Activated T-helper 1 cell treated with anti-CD3 and anti-CD28 coated beads, Interleukin-2, amount 50 U/mL, for 16 hours (primary cell): ENCODE measurements at places on chromosomes 6 and 20.

GRCh38 chr6:117668736-117669135 lies 6.5 kb upstream of the NUS1 start:
- DNase-seq, result no peak

DNA sequence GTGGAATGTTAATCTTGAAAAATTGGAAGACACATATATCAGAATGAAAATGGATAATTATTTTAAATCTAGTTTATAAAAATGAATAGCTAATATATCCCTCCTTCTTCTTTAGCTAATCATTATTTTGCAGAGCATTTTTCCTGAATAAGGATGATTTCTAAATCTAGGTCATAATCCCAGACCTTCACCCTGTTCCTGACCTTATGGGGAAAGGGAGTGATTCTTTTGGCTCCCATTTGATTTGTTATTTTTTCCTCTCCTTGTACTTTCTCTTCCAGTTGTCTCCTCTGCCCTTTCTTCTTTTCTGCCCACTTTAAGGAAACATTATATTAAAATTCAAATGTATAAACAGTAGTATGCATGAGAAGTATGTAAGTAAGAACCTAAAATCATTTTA lies 190.1 kb downstream of the MTFR2 start:
- no peak for DNase-seq

DNA sequence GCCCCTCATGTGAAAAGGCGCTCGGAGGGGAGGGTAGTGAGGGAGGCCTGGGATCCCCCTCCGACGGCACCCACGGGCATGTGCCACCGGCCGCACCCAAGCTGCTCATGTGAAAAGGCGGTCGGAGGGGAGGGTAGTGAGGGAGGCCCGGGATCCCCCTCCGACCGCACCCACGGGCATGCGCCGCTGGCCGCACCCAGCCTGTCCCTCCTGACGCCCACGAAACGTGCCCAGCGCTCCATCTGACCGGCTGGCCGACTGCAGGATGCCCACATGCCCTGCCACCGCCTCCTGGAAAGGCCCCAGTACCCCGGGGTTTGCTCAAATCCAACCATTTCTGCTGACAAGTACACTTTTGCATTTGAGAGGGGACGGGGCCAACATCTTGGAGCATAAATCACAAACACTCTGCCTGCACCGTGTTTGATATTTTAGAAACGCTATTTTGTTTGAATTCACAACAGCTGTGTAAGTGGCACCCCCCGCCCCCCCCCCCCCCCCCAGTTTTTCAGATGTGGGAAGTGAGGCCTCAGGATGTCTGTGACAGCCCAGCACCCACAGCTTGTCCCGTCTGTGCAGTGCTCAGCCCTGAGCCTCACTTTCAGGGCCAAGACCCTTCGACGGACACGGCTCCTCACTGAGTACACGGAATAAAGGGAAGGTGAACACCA lies 34.1 kb downstream of the SLC2A4RG start:
- DNase-seq, result no peak

DNA sequence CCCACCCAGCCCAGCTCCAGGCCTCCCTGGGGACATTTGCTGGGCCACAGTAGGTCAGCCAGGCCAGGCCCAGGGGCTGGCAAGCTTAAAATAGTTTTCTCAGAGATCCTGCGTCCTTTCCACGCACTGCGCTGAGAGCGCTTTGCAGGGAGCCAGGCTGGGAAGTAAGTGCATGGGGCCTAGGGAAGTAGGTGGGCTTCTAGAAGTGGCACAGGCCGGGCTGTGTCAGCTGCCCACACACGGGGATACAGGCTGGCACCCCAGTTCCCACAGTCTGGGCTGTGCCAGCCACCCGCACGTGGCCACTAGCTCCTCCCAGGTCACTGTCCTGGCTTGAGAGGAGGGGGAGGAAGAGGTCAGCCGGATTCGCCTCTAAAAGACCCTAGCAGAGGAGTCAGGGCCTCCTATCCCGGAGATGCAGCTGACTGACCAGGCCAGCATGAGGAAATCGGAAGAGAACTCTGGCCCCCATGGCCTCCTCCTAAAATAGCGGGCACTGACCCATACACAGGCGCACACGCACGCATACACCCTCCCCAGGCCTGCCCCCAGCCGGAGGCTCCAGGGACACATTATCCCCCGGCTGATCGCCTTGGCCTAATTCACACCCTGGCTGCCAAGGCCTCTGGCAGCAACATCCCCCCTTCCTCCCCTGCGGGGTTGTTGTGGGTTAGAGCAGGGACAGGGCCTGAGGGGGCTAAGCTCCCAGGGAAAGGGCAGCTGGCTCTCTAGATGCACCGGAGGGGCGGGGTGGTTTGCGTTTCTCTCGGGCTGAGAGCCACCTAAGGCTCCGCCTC lies 5.4 kb downstream of the SLCO4A1 start:
- DNase-seq, result no peak

DNA sequence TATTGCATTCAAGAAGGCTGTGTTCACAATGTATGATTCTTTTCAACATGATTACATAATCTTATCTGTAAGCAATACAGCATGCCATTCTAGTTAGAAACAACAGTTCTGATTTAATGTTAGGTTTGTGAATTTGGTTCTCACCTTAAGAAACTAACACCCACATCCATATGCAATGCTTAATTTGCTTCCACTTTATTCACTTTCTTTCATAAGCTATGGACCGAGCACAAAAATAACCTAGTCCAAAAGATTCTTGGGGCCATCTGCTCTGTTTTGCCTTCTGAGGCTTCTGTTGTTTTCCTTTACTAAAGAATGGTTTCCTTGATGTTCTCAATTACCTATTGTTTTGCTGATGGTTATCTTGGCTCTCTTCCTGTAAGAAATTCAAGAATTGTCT lies 258.2 kb downstream of the EYS start:
- no peak for DNase-seq
